ENCODE measurements at places on chromosomes 11 and 22.
A peak's percentile ranks its signal among the peaks of the same experiment; 100 is the strongest.

DNA sequence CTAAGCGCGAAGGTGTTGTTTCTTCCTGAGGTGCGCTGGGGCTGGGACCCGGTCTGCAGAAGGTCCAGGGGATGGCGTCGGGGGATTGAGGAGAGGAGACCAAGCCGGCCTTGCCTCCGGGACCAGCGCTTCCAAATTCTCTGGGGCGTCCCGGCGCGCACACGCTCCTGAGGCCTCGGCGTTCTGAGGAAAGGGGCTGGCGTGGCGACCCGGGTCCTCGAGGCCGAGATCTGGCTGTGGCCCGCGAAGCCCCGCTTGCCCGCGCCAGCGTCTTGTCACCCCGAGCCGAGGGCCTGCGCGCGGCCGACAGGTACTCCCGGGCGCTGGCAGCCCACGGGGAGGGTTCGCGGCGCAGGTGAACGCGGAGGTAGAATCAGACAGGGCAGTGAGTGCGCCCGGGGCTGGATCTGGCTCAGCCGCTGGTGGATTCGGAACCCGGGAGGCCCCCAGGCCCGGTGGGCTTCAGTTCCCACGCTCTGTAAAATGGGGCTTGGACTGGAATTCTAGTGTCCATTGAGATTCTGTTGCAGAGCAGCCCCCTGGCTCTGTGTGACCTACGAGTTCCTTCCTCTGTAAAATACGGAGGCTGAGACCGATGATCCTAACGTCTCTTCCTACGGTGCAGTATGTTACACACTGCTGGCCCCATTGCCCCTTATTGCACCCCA is 14.7 kb downstream of the SSH3 start:
- DNase-seq = peak; percentile 52

GRCh38 chr22:35195821-35196220 is 61.5 kb upstream of the HMGXB4 start:
- DNase-seq = no peak

GRCh38 chr11:17389211-17389956 is 925 bp upstream of the KCNJ11 start:
- DNase-seq = peak; percentile 91

DNA sequence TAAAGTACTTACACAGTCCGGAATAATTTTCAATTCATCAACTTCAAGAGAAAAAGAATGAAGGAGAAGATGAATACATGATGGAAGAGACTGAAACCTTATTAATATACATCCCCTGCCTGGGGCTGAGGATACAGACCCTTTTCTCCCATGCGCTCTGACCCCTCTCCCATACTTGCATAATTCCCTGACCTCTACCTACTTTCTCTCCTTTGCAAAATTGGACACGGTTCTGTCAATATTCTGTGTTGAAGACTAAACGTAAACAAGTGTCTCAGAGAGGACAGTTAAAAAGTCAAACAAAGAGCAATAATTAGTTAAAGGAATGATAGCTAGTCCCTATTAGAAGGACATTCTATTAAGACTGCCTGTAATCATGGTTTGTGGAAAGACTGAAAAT is 7.5 kb downstream of the PRDM10 start:
- no peak for DNase-seq

DNA sequence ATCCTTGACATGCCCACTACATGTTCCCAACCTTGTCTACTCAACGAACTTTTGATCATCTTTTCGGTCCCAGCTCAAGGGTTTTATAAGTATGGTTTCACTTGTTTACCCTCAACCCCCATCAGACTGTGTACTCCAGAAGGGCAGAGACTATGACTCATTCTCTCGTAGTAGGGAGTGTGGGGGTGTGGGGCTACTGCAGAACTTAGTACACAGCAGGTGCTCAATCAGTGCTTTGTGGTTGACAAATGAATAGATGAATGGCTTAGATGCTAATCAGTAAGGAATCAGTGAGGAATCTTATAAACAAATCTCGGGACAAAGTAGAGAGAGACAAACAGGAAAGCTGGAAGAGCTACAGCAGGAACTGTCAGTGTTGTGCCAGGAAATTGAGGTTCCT is 151.7 kb upstream of the PLET1 start:
- DNase-seq = no peak

DNA sequence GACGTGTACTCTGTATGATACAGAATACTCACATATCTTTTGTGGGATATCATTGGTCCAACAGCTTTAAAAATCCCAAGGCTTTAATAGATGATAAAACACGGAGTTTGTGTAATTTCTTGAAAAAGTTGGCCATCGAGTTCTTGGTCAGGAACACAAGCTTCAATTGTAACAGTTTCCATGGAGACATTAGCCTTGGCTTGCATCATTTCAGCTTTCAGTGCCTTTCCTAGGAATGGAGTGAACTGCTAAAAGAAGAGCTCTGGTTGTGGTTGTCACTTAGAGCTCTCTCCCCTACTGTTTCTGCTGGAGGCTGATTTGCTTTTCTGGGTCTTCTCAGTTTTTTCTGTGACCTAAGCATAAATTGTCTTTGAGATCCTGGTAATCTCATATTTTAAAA is 14.2 kb downstream of the BMAL1 start:
- DNase-seq = no peak

DNA sequence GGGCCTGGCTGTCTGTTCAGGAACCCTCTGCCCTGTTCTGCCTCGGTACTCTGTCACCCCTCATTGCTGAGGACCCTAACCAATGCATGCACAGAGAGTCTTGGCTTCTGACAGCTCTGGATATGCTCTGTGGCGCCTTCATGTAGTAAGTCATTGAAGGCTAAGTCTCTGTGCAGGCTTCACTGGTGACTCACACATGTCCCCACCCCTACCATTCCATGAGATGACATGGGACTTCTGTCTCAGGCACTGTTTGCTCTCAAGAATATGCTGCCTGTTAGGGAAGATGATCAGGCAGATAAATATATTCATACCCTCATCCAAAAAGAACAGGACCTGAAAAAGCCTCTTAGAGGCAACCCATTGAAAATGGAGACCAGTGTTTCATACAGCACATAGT is 43.6 kb upstream of the HORMAD2 start:
- no peak for DNase-seq

DNA sequence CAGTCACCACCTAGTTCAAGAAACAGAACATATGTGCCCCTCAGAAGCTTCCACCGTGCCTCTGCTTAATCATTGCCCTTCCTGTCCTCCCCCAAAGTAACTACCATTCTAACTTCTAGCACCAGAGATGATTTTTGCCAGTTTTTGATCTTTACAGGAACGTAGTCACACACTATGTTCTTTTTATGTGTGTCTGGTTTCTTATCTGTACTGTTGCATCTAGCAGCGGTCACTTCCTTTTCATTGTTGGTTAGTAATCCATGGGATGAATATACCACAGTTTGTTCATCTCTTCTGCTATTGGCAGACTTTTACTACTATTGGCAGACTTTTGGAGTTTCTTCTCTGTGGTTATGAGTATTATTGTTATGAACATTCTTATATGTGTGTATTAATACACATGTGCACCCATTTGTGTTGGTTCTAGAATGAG is 34.6 kb downstream of the SPECC1L start:
- DNase-seq = no peak

DNA sequence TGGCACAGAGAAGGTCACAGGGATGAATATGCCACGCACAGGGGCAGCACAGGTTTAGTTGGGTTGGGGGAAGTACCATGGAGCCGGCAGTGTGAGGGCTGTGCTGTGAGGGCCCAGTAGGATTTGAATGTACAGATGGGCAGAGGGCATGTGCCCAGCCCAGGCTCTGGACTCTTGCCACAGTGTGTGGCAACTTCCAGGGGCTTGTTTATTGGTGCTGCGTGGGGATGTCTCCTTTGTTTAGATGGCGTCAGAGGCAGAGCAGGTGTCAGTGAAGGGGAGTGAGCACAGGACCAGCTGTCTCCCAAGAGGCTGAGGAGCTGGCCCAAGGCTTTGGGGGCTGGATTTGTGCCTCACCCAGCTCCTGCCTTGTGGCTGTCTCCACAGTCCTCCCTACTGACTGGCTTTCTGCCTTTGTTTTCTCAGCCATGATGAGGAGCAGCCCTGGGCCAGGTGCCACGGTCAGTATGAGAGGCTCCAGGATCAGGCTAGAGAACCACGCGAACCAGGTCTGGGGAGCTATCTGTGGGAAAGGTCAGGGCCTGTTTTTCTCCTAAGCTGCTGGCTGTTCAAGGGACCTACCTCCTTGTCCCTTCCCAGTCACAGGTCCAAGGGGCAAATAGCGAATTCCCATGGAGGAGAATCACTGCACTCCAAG is 21.9 kb downstream of the SUN2 start:
- DNase-seq = peak; percentile 72

- no peak for DNase-seq
These were observed 351.9 kb downstream of the TENM4 start for GRCh38 chr11:79088967-79089366.

DNA sequence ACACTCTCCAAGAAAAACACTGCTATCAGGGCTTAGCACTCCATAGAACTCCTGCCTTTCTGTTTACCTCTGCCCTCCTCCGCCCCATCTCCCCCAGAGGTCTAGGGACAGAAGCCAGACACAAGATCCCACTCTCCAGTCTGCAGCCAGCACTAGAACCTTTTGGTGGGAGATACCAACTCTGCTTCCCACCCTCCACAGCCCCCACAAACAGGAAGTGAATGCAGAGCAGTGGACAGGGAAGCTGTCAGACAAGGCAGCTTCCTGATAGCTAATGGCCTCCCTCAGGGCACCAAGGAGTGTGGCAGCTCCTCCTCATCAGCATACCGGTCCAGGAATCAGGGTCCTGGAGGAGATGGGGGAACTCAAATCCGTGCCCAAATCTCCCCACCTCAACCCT is 5.1 kb downstream of the SCN4B start:
- no peak for DNase-seq

GRCh38 chr11:65569164-65569972 is 909 bp upstream of the ZNRD2 start:
- no peak for DNase-seq

- no peak for DNase-seq
These were observed 9.2 kb upstream of the IFITM3 start for GRCh38 chr11:329886-330253.

- no peak for DNase-seq
These were observed 1.7 kb upstream of the CABIN1 start for GRCh38 chr22:24009227-24010017.

DNA sequence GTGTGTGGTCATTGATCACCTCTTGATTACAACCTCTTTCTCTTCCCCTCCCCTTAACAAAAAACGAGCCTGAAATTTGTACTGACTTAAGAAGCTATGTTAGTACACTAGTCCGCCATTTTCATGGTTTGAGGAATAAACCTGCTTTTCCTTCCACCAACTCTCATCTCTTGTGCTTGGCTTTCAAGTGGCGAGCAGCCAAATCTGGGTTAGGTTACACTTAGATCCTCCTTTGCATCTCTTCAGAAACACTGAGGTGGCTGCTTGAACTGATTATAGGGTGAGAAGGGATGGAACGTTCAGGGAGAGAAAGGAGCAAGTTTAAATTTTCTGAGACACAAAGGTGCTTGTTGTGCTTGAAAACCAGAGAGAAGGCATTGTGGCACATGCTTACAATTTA is 2171.4 kb downstream of the LRRC4C start:
- DNase-seq = no peak

GRCh38 chr11:124746621-124747243 is 5.3 kb downstream of the VSIG2 start:
- DNase-seq = peak; percentile 87

DNA sequence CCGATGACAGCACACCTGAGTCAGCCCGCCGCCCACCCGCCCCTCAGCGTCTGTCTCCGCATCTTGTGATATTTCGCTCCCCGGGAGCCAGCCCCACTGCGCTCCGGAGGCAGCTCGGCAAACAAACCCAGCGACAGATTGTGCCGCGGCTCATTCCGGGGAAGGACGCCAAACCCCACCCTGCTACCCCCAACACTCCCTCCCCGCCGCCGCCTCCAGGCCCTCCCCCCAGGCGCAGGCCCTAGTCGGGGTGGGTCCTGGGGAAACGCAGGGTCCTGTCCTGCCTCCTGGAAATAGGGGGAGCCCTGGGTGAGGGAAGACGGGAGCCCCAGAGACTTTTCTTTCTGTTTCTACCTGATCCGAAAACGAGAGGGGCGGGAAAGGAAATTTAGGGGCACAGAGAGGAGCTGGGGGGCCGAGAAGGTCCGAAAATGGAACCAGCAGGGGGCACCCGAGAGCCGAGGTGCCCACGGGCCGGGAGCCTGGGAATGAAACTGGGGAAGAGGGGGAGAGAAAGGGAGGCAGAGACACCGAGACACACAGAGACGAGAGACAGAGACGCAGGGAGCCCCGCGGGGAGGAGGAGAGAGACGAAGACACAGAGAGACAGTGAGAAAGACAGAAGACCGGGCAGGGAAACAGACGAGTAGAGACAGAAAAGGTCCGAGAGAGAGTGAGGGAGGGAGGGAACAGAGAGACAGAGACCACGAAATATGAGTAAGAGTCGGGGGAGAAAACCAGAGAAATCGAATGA is 1.7 kb upstream of the RTN4RL2 start:
- peak; percentile 36 for DNase-seq

- DNase-seq = peak; percentile 33
These were observed 4.9 kb upstream of the CNTN5 start for GRCh38 chr11:99015634-99016454.

DNA sequence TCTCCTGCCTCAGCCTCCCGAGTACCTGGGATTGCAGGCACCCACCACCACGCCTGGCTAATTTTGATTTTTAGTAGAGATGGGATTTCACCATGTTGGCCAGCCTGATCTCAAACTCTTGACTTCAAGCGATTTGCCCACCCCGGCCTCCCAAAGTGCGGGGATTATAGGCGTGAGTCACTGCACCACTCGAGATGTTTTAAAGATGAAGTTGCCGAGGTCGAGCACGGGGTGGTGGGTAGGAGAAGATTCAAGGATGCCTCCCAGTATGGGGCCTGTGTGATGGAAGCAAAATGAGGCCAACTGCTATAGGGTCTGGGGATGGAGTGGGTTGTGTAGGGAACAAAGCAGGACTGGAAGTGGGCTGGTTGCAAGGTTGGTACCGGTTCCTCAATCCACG is 245.2 kb downstream of the MN1 start:
- no peak for DNase-seq

DNA sequence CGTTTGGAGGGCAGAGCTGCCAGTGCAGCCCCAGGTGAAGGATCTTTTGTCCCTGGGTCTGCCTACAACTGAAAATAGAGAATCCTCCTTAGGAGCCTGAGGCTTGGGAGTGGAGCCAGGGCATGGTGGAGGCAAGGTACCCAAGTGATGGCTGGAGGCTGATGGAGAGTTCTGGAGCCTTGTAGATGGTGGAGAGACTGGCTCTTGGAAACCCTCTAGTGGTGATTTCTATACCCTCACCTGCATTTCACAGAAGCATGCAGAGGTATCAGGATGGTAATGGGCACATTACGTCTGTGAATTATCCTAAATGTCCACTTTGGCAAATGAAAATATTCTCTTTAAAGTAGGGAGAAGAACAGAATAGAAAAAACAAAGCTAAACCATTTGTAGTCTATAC is 44.4 kb downstream of the INSC start:
- DNase-seq = no peak

GRCh38 chr11:82959987-82960778 is 58.6 kb downstream of the DDIAS start:
- no peak for DNase-seq

GRCh38 chr11:117466966-117467365 is 139.3 kb downstream of the CEP164 start:
- no peak for DNase-seq

GRCh38 chr11:73401924-73402833 is 26.0 kb downstream of the RELT start:
- no peak for DNase-seq

GRCh38 chr11:119673759-119674336 is 55.2 kb downstream of the NECTIN1 start:
- DNase-seq = no peak
